T-helper 17 cell (primary cell): ENCODE measurements at places on chromosomes 2 and 18.

- no peak for DNase-seq
Observed at GRCh38 chr2:23508066-23508390, 123.0 kb downstream of the KLHL29 start.

GRCh38 chr2:221087779-221088178 is 484.3 kb downstream of the EPHA4 start:
- no peak for DNase-seq

- DNase-seq: no peak
Observed at GRCh38 chr2:99552529-99552928, 62.7 kb upstream of the REV1 start.

DNA sequence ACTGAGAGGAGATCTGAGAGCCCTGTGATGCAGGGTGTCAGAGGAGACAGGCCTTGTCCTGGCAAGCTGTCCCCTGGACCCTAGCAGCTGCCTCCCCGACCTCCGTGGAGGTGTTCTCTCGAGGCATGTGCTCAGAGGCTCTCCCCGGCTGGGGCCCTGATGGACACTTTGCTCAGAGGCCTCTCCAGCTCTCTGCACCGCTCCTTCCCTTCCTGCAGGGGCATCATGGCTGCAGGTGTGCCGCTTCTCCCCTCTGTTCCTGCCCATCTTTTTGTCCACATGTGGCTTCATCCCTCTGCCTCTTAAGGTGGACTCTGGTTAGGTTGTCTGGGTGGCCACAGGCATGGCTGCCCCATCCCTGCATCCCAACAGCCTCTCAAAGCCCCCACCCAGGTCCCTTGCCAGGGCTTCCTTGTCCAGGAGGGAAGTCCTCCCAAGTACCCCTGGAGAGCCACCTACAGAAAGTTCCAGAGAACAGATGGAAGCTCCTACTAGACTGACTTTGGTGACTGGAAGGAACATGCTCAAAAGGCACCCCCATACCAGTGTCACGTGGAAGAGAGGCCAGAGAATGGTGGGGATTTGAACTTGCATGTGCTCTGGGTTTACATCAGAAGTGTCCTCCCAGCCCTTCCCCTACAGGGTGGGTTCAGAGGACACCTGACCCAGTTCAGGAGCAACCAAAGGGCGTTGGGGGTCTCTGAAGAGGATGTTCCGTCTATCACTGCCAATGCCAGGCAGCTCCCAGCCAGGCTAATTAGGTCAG is 120.4 kb downstream of the KLHL29 start:
- DNase-seq: no peak

DNA sequence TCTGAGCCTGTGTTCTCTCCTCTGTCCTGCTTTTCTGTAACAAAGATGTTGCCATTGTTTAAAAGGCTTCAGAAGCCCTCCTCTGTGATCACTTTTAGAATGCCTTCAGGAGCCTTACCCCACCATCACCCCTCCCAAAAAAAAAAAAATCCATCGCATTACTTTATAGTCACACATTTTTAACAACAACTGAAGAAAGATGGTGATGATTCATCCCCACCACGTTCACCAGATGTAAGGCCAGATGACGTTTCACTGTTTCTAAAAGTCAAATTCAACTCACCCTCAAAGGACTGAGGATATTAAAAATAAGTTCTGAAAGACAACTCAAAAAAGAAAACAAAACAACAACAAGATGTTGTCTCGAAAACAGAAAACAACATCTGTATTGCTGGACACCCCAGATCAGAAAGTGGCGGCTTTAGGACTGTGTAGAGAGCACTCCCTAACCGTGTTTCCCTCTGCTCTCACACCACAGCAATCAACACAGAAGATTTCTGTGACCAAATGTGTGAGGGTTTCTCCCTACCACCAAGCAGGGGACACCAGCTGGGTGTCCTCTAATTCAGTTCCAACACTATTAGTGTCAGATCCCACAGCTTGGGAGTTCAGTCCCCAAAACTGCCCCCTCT is 61.9 kb upstream of the CREB1 start:
- no peak for DNase-seq

DNA sequence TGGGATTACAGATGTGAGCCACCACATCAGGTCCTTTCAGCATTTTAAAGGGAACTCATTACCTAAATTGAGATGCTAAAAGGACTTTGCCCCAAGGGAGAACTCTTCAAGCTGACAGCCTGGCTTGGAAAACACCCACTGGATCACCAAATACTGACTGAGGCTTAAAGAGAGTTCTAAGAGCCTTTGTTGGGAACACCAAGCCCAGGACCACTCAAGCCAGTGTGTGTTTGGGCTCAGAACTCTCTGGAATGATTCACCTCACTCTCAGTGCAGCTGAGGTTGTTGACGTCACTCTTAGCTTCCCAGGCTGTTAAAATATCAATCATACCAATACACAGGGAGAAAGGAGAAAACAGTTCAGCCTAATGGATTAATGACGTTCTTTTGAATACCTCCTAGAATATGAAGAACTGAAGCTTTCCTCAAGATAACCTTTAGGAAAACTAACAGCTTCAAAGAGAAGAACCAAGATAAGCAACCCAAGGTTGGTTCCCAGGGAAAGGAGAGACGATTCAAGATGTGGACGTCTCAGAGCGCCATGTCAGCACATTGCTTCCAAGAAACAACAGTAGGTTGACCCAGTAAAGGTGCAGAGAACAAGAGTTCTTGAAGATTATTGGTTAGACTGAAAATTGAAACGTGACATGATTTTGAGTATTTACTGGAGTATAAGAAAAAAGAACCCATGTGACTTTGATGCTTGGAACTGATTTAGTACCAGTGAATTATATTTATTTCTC is 48.0 kb upstream of the MGAT4A start:
- no peak for DNase-seq

- no peak for DNase-seq
Observed at GRCh38 chr2:11550901-11551568, 17.2 kb downstream of the GREB1 start.

DNA sequence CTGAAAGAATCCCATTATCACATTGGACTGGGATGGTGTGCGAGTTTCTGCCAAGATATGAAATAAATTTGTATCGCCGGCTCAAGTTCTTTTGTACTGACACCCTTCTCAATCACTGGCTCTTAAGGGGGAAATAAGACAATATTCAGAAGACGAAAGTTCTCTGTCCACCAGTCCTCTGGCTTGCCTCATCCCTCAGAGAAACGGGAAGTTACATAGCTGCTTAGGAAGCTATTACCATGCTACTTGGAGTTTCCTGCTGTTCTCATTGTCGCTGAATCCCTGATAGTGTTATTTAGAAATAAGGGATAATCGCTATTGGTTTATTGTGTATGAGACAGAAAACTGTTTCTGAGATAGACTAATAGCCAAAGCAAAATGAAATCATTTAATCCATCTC is 205.0 kb upstream of the ZNF521 start:
- DNase-seq: no peak

- DNase-seq: no peak
Observed at GRCh38 chr2:44802777-44803424, 138.6 kb upstream of the SIX3 start.
